ENCODE measurements at places on chromosomes 7 and 10. TPM values are rescaled to one million over a fixed set of nuclear protein-coding genes. Genes with fewer than 3 reads are reported as not detected.

The TFEC gene
- not detected for total RNA-seq

The NEBL gene
- total RNA-seq: not detected

DNA sequence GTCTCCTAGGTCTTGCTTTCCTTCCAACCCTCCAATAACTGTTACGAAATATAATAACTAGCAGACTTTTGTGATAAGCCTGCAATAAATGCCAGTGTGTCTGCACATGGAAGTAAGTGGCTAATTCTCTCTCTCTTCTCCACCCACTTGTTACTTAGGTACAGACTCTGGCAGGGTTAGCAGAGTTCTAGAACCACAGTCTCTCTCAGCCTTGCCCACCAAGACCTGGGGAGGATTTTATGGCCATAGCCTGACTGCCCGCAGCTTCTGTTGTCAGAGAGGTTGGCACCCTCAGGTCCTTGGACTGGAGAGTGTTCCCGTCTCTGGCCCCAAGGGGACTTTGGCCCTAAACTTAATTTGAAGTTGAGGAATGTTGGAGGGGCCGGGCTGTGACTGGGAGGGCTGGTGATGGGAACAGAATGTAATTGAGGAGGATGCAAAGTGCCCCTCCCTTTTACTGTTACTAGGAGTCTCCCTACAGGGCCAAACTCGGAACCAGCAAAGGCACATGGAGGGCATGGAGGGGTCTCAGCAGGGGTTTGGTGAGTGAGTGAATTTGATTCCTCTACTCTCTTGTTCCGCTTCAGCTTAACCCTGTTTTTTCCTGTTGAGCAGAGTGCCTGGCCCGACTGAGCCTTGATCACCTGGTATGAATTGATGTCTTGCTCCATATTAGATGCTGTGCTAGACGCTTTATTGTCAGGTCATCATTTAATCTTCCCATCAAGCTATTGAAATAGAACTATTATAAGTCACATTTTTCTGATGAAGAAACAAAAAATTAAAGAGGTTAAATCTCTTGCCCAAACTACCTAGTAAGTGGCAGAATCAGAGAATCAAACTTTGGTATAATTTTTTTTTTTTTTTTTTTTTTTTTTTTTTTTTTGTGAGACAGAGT, 37.0 kb upstream of the LCOR start:
- H3K27ac ChIP-seq: no peak overlapping the region
- DNase-seq: no peak
- no peaks in the 10 kb centered on the region for H3K36me3 ChIP-seq
- no peaks in the 10 kb centered on the region for H3K27me3 ChIP-seq
- H3K4me1 ChIP-seq: peaks cover 3% of the 10 kb centered on the region

DNA sequence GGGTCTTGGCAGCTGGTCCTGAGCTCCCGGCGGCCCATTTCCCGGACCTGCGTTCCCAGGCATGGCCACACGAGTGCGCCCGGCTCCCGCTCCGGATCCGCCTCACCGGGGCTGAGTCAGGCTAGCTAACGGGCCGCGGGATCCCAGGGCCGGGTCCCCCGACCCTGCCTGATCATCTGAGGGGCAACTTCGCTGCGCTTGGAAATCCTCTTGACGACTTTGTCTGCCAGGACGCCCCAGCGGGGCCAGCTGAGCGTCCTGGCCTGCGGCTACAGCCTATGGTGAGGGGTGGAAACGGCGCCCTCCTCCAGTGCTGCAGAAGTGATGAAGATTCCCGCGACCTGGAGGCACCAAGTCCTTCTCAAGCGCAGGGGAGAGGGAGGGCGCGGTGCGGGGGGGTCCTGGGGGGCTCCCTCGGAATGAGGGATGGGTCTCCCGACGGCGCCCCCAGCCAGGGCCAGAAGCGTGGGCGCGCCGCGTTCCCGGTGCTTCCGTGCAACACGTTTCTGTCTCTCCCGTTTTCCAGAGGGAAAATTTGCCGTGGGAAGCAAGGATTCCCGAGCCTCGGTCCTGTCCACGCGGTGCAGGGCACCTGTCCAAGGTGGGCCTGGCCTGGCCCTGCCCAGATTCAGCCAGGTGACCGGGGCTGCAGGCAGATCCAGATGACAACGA, 212.4 kb downstream of the CCSER2 start:
- H3K4me1 ChIP-seq: no peaks in the 10 kb centered on the region
- H3K27ac ChIP-seq: no peak overlapping the region
- no peaks in the 10 kb centered on the region for H3K27me3 ChIP-seq
- H3K36me3 ChIP-seq: no peaks in the 10 kb centered on the region

- peaks cover 12% of the 10 kb centered on the region for H3K4me1 ChIP-seq
- H3K27ac ChIP-seq: no peak overlapping the region
- no peaks in the 10 kb centered on the region for H3K27me3 ChIP-seq
- no peaks in the 10 kb centered on the region for H3K36me3 ChIP-seq
Observed at GRCh38 chr10:77864151-77864851, 62.3 kb downstream of the DLG5 start.

GRCh38 chr7:22213081-22213480, 143.9 kb downstream of the RAPGEF5 start:
- H3K4me1 ChIP-seq: peaks cover 36% of the 10 kb centered on the region
- H3K4me3 ChIP-seq: no peak overlapping the region
- no peak for DNase-seq

DNA sequence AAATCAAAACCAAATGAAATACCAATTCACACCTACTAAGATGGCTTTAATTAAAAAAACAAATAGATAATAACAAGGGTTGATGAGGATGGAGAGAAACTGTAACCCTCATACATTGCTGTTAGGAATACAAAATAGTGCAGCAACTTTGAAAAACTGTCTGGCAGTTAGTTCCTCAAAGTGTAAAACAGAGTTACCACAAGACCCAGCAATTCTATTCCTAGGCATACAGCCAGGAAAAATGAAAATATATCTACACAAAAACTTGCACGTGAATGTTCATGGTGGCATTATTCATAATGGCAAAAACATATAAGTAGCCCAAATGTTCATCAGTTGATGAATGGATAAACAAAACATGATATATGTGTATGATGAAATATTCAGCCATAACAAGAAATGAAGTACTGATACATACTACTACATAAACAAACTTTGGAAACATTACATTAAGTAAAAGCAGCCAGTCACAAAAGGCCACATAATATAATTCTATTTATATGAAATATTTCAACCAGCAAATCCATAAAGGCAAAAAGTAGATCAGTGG, 83.5 kb downstream of the BRAF start:
- H3K4me3 ChIP-seq: no peak overlapping the region
- H3K27ac ChIP-seq: no peak overlapping the region
- H3K27me3 ChIP-seq: no peaks in the 10 kb centered on the region
- no peak for DNase-seq

The PILRA gene
- total RNA-seq: 2.3 TPM

The CYP26C1 gene
- total RNA-seq: 0.30 TPM

The DLX6 gene
- not detected for total RNA-seq

The NEUROG3 gene
- total RNA-seq: not detected
